ENCODE measurements at places on chromosomes 6 and 20. TPM values are rescaled to one million over a fixed set of nuclear protein-coding genes. Genes with fewer than 3 reads are reported as not detected.

Gene CST2
- total RNA-seq, result not detected

DNA sequence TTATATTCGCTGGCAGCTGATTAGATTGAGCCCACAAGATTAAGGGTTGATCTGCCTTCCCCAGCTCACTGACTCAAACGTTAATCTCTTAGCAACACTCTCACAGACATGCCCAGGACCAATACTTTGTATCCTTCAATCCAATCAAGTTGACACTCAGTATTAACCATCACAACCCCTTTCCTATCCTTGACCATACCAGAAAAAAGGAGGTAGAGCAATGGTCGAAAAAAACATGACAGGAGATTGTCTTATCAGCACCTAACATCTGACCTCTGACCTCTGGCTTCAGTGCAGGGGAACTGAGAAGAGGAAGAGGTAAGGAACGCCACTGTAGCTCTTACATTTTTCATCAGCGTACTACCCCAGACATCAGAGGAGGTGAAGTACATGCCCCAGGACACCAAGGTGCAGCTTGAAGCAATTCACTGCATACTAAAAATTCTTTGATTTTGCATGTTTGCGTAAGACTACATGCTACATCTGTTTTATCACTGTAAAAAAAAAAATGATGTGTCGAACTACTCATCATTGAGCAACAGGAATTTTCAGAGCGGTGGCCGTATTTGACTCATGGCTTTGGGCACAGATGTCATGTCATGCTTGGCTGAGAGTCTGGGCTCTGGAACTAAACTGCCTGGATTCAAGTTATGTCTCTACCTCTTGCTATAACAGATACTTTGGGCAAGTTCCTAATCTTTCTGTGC, 188.0 kb upstream of the TAB2 start:
- no peak for DNase-seq

DNA sequence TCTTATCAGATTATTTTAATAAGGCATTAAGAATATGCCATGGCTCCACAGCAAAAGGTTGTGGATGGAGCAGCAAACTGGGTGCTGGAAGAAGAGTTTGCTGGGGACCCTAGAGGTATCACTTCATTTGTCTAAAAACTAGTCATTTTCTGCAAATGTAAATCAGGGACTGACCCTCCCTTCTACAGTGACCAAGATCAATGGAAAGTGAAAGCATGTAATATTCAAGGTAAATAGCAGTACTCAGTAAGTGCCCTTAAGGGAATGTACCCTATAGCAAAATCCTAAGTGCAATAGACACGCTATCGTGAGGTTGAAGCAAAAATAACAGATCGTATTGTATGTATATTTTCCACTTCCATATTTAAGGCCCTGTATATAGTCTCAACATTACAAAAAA, 38.7 kb downstream of the TRDN start:
- no peak for DNase-seq

DNA sequence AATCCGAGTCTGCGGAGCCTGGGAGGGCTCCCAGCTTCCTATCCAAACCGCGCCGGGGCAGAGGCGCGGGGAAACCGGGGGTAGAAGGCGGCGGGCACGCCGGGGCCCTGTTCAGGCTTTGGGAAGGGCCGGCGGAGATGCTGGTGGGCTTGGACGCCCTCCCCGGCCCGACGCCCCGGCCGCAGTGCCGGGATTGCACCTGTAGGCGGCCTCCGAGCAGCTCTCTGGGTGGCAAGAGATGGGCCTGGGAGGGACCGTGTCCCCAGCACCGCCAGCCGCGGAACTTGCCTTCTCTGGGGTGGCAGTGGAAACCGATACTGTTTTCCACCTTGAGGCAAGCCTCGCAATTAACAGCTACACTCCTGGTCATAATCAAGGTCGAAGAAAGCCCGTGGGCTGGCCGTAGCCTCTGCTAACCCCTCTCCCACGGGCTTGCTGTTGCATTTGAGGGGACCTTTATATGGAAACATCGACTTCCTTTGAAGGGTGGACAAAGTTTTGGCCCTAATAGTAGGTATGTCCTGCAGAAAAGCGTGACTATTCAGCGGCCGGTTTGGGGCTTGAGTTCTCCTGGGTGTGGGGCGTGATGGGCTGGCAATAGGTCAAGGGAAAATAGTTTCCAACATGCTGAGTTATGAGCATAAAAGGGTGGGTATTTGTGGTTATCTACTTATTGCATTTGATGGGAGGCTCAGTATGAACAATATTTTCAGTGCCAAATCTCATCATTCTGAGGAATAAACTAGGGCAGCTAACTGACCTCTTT, 1.1 kb upstream of the JAG1 start:
- peak; percentile 79 for DNase-seq

- DNase-seq, result no peak
Observed at GRCh38 chr6:45450132-45450531, 72.4 kb upstream of the SUPT3H start.

DNA sequence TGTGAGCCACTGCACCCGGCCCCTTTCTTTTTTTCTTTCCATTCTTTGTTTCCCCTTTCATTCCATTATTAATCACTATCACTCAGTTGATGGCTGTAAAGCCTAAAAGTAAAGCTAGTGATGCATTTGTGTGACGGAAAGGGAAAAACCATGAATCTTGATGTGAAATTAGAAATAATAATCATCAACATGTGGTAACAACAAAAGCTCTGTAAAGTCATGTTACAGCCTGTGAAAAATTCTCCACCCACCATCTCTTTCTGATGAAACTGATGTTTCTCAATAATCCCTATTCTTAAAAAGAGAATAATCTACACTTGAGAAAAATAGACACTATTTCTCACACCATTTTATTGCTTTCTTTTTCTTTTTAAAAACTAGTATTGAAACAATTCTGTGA, 80.0 kb downstream of the CRYBG1 start:
- no peak for DNase-seq

- DNase-seq, result no peak
Observed at GRCh38 chr6:26198722-26199056, 111.5 kb downstream of the HFE start.

GRCh38 chr20:24617080-24617432, 147.6 kb downstream of the SYNDIG1 start:
- DNase-seq, result no peak

Gene MEP1A
- not detected for total RNA-seq

Gene DEFB128
- total RNA-seq, result not detected

Gene MEI4
- total RNA-seq, result not detected

Gene CALHM5
- total RNA-seq, result 1.2 TPM

DNA sequence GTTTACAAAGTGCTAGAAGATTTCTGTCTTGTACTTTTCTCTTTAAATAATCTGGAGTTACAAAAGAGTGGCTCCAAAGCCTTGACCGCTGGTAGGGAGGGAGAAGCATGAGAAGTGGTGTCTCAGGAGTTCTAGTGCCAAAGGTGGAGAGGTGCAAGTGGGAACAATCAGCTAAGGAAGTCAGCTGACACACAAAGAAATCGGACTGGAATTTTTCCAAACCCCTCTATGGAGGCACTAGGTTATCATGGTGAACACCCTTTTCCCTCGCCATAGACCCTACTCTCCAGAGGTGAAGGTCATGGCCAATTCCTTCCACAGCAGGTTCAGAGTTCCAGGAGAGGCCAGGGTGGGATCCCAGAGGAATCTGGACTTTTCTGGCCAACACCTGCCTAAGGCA, 14.8 kb downstream of the PLAGL2 start:
- no peak for DNase-seq

Gene JPH2
- 145 TPM for total RNA-seq
